NCI-H82 (cell line): ENCODE measurements at places on chromosomes 16 and 17.

DNA sequence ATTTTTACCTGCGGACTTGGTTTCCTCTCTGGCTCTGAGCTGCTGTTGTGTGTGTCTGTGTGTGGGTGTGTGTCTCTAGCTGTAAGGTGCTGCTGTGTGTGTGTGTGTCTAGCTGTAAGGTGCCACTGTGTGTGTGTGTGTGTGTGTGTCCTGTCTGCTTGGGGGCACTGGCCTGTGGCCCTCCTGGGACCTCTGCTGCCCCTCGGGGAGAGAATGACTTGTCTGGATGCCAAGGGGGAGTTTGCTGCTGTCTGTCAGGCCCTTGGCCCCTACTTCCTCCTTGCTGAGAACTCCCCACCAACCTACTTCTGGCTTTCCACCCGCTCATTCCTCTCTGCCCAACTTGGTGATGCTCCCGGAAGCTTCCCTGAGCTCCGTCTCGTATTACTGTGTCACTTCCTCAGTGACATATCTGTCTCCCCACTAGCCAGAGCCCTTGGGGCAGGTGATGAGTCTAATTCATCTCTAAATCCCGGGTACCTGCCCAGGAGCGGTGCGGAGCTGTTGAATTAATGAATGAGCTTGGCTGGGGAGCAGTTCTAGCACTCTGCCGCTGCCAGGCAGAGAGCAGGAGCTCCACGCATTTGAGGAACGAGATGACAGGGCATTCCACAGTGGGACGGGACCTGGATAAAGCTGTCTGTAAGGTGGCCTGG, 3.5 kb upstream of the LASP1NB start:
- DNase-seq: no peak

DNA sequence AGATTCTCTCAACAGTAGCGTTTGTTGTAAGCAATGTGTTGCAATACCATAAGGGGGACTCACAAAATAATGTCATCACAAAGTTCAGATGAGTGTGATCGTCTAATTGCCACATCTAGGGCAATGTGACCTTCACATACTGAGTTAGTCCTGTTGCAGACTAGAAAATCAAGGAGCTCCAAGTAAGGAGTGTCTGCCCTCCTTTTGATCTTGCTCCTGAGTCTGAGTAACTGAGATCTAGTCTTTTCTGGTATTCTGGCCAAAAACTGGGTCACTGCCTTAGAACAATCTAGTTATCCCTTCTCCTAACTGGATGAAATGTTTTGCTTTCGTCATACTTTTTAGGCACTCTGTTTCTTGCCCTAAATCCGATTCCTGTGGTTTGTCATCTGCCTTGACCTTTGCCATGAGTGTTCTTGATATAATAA, 712.1 kb downstream of the CDH11 start:
- no peak for DNase-seq

- peak; percentile 89 for DNase-seq
Observed at GRCh38 chr17:58303971-58304749, 23.4 kb upstream of the MPO start.

GRCh38 chr16:47928008-47928407, 227.8 kb downstream of the ABCC12 start:
- DNase-seq: peak; percentile 19

GRCh38 chr17:28712032-28712704, 480 bp upstream of the PROCA1 start:
- DNase-seq: peak; percentile 89

DNA sequence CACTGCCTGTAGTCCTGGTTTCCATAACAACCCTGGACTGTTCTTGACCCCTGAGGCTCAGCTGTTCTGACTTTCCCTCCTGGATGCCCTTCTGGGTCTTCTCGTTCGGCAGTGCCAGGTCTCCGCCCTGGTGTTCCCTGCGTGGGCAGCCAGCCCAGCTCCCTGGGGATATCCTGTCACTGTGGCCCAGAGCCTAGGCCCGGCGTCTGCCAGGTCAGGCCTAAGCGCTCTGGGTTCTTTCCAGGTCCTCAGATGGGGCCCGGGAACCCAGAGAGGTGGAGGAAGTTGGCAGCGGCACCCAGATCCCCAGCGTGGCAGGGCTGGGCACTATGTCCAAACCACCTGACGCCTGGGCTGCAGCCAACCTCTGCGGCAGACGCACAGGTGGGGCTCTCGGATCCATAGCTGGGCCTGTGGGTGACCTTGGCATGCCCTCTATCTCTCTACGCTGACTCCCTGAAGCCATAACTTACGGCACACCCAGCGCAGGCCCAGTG, 12.5 kb upstream of the ATP2A3 start:
- no peak for DNase-seq
